Nephron progenitor cell (in vitro differentiated cells): ENCODE measurements at places on chromosomes 5 and 9.

GRCh38 chr5:142508591-142508990, 177.3 kb downstream of the FGF1 start:
- no peak for DNase-seq

- DNase-seq, result no peak
Observed at GRCh38 chr5:132176987-132177386, 50.7 kb downstream of the P4HA2 start.

GRCh38 chr9:98291820-98292219, 36.4 kb upstream of the TBC1D2 start:
- no peak for DNase-seq

GRCh38 chr9:91428436-91428835, 4.8 kb upstream of the NFIL3 start:
- DNase-seq, result no peak

DNA sequence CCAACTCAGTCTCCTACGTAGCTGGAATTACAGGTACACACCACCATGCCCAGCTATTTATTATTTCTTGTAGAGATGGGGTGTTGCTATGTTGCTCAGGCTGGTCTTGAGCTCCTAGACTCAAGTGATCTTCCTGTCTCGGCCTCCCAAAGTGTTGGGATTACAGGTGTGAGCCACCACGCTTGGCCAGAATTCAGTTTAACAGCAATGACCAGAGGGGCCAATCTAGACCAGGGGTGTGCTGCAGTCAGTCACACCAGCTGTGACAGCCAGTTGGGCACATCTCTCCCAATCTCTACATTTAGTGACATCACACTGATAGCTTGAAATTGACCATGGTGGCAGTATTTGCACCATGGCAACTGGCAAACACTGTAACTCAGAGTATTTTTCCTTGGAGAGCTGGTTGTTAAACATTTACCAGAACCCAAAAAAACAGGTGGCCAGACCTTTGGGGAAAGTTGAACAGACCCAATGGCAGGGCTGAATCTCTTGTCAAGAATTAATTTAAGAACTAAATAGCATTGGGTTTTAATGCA, 67.7 kb upstream of the UBTD2 start:
- DNase-seq, result no peak

DNA sequence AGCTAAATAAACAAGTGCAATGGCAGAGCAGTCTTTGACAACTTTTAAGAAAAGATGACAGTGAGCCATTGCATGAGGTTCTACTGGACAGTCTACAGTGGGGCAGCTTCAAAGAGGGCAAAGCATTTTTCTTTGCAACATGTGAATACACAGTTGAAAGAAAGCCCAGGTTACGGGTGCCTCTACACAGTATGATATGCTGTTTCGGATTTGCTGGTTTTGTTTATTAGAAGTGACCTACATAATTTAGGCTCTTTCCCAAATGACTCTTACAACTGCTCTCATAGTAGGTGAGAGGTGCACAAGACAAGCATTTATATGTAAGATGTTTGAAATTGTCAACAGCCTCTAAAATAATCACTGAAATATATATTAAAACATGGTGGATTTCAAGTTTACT, 62.4 kb downstream of the MEF2C start:
- no peak for DNase-seq

- no peak for DNase-seq
Observed at GRCh38 chr9:133665535-133665934, 29.4 kb downstream of the DBH start.

GRCh38 chr5:177132136-177133095, 1.2 kb upstream of the NSD1 start:
- peak; percentile 78 for DNase-seq

- no peak for DNase-seq
Observed at GRCh38 chr5:137441476-137441875, 57.6 kb downstream of the SPOCK1 start.

DNA sequence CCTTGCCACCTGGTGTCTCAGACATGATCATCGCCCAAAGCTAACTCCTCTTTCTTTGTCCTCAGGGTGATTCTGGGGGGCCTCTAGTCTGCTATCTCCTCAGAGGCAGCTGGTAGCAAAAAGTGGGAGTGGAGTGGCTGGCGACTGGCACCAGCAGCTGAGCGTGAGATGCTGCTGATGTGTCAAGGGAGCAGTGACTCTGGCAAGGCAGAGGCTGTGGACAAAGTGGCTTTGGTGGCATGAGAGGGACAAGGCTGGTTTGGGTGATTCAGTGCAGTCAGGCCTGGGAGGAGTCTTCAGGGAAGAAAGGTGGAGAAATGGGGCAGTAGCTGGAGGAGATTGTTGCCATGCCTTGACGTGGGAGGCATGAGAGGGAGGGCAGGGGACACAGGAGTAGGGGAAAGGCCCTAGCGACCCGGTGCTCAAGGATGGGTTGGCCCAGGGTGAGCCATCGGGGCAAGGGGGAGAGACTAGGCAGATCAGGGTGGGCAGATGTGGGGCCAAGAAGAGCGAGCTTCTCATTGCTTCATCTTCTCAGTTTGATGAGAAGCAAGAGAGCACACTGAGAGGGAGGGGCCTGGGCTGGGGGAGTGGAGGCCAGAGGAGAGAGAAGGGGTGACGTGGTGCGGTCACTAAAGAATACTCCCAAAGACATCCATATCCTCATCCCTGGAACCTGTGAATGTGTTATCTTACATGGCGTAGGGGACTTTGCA, 64.2 kb upstream of the SPTLC1 start:
- no peak for DNase-seq

DNA sequence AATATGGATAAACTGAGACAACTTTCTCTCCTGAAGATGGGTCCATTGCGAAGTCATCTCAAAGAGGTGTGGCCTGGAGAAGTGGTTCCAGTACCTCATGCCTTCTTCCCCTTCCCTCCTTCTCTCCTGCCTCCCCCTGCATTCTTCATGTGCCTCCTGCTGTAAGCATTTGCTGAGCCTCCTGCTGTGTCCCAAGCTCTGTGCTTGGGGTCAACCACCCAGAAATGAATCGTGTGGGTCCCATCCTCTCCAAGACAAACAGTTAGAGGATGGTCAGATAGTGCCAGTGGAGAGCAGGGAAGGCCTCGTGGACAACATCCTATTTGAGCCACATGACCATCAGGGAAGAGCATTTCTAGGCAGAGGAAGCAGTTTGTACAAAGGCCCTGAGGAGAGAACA, 53.5 kb downstream of the KCNIP1 start:
- DNase-seq, result no peak

- DNase-seq, result no peak
Observed at GRCh38 chr9:68455451-68455850, 85.2 kb downstream of the TMEM252 start.

GRCh38 chr5:164809821-164810220, 1304.4 kb downstream of the MAT2B start:
- no peak for DNase-seq

- DNase-seq, result no peak
Observed at GRCh38 chr5:179969110-179969509, 61.4 kb upstream of the TBC1D9B start.

- peak; percentile 62 for DNase-seq
Observed at GRCh38 chr5:14143841-14144585, 871 bp downstream of the TRIO start.

GRCh38 chr5:84255315-84255714, 129.4 kb downstream of the EDIL3 start:
- DNase-seq, result no peak

DNA sequence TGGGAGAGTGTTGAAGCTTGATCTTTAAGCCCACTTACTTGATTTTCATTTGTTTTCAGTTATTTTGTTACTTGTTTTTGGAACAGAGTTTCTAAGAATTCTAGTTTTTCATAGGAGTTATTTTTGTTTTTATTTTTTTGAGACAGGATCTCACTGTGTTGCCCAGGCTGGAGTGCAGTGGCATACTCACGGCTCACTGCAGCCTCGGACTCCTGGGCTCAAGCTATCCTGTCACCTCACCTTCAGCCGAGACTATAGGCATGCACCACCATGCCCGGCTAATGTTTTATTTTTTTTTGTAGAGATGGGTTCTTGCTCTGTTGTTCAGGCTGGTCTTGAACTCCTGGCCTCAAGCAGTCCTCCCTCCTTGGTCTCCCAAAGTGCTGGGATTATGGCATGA, 6.3 kb downstream of the ERBIN start:
- no peak for DNase-seq

GRCh38 chr5:34833976-34834793, 4.8 kb upstream of the TTC23L start:
- no peak for DNase-seq

DNA sequence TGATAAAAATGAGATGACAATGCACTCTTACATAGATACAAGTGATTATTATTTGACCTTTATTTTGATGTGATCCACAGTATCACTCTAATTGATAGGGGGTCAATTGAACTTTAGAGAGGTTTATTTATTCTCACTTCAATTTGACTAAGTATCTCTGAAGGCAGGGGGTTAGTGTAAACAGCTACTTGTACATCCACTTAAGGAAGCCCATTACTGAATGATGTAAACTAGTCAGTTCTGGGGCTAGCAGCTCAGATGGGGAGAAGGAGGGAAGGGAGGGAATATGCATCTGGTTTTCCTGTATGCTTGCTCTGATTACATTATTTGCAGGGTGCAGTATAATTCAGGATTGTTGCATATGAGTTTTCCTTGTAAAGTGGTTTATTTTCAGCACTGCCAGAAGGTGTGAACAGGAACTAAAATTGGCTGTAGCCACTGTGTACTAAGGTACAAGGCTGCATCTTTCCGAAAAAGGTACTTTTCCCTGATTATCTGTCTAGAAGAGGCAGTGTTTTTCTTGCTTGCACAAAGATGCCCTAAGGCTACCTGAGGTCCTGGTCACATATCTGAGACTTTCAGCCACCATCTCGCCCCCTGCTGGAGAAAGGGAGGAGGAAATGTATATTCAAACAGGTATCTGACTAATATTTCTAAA, 51.2 kb downstream of the MRPS27 start:
- peak; percentile 50 for DNase-seq

GRCh38 chr9:132572921-132573320, 9.5 kb upstream of the BARHL1 start:
- DNase-seq, result no peak

DNA sequence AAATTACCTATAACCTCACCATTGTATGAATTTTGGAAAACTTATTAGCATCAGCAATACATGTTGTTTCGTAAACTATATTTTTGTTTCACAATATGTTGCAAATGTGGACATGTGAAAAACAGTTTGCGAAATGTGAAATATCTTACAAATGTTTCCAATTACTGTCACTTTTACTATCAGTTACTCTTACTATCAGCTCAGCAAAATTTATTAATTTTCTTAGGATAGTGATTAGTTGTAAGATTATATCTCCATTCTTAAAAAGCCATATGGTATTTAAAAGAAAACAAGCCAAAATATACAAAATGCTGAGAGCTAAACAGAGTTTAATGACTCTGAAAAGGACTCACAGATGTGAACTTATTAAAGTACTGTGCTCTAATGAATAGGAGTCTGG, 111.9 kb upstream of the LPAR1 start:
- no peak for DNase-seq

GRCh38 chr9:93814077-93814956, 140.8 kb downstream of the BARX1 start:
- no peak for DNase-seq

- DNase-seq, result no peak
Observed at GRCh38 chr5:40790947-40791593, 7.1 kb downstream of the PRKAA1 start.

DNA sequence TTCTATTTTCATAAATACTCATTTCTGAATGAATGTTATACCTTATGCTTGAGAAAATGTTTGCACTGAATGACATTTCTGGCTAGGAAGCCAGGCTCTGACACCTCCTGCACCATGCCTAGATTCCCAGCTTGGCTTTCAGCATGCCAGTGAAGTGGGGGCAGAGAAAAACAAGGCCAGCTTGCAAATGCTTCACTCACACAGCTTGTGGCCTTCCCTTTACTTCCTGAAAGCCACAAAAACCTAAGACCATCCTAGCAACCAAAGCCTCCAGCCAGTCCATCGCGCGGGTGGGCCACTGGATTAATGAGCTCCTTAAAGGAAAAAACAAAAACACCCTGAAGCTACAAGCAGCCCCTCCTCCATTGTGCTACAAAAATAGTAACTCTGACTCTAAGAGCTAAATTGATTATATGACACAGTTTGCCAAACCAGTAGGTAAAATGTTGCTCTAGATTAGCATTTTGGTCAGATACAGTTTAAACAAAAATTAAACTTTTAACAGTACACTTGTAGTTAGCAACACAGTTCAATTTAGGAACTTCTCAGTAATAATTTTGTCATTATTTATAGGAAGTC, 159.9 kb downstream of the TSSK1B start:
- DNase-seq, result peak; percentile 34

GRCh38 chr5:136332223-136333015, 32.9 kb downstream of the TRPC7 start:
- peak; percentile 30 for DNase-seq

DNA sequence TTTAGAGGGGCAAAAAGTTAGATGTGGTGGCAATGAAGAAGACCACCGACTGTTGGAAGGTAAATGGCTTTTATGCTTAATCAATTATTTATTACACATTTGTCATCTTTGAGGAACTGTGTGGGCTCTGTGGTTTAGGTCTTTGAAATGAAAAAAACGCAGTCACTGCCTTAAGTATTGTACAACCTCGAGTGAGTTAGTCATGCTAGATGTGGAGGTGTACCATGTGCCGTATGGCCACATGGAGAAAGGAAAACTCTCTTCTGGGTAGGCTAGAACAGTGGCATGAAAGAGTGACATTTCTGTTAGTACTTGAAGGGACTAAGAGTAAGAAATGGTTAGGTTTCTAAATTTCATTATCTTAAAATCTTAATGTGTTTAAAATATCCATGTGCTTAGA, 166.1 kb downstream of the HACD4 start:
- DNase-seq, result no peak

DNA sequence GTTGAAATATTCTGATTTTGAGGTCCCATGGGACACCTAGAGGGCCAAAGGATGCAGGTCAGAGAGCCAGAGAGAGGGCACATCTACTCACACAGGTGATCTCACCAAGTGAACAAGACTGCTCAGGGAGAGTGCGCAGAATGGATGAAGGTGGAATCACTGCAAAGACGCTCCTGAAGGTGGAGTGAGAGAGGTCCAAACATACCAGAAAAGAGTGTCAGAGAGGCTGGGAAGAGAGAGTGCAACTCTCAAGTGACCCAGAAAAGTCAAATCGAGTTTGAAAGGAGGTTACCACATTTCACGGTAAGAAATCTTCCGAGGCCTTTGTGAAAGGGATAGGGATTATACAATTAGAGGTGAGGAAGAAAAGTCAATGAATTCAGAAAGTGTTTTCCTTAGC, 173.4 kb downstream of the EPB41L4A start:
- DNase-seq, result no peak

DNA sequence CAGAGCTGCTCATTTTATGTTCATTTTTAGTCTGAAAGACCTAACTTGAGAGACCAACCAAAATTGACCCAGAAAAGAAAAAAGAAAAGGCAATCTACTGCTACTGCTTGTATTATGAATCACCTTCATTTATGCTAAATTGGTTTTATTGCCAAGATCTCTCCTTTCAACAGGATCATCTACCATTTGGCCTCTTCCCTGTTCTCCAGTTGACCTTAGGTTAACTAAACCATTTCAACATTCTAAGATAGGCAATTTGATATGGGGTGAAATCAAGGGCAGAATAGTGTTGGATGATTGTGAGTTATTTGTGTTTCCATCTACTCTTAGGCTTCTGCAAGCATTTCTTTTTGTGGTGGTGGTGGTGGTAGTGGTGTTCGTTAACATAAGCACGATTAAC, 48.3 kb upstream of the POU4F3 start:
- DNase-seq, result no peak
